ENCODE measurements at places on chromosomes 3 and 15.

DNA sequence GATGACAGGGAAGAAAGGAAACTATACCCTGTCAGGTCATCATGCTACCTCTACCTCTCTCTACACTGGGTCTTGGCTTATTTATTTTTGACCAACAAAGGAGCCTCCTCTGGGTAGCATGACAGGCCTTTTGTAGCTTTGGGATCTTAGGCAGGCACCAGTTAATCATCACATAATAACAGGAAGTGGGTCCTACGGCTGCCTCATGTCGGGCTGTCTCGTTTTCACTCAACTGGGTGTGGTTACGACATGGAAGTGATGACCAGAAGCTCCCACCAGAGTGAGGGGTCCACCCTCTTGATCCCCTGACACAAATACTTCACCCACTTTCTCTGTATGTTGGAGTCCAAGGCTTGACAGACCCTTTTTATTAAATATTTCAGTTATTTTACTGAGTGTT is 105.3 kb downstream of the CD47 start:
- no peak for DNase-seq

GRCh38 chr3:10783360-10784351 is 32.4 kb upstream of the SLC6A11 start:
- no peak for DNase-seq

DNA sequence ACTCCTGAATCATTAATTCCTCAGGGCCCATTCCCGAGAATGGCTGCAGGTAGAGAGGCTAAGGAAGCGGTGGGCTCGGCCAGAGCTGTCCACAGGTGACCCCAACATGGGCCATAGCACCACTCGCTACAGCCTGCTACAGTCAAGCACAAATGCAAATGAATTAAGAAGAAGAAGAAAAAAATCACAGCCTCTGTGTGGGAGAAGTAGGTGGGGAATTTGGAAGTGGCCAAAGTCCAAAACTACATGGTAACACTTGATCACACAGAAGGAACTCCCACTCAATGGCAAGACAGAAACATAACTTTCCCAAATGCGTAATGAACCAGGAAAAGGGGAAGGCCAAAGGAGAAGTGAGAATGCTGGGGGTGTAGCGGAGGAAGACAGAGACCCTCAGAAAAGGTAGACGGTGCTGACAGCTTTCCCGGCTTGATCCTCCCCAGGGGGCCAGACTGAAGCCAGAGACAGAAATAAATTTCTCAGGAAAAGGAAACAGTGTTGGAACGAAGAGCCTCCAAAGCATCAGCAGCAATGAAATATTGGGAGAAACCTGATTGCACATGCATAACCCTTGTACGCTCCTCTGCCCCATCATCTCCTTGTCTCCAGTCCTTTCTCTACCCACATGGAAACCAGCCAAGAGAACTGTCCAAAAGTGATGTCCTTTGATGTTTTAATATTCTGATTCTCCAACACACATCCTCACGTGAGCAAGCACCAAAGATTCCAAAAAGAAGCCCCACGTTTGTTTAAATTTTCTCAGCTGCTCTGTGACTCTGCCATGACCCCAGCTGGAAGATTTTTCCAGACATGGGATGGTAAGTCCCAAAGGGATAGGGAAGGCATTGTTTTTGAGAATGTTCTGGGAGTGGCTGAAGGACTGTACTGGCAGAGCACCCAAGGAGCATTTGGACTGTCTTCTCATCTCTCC is 107.6 kb downstream of the OXNAD1 start:
- peak; percentile 40 for DNase-seq

GRCh38 chr3:161395115-161396012 is 24.0 kb upstream of the SPTSSB start:
- DNase-seq = no peak

DNA sequence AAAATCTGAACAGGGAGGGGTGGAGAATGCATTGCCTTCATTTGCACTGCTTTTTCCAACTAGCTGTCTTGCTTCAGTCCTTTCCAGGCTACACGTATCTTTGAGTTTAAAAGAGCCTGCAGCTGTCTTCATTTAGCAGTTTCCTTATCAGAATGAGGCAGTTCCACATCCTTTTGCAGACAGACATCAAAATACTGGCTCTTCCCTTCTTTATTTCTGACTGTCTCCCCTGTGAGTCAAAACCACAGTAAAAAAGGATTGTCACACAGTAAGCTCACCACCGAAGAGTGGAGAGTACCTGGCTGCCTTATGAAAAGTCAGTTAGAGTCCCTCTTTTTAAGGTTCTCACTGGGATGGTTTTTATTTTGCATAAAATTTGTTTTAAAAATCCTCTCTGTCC is 205.5 kb upstream of the CD96 start:
- no peak for DNase-seq

DNA sequence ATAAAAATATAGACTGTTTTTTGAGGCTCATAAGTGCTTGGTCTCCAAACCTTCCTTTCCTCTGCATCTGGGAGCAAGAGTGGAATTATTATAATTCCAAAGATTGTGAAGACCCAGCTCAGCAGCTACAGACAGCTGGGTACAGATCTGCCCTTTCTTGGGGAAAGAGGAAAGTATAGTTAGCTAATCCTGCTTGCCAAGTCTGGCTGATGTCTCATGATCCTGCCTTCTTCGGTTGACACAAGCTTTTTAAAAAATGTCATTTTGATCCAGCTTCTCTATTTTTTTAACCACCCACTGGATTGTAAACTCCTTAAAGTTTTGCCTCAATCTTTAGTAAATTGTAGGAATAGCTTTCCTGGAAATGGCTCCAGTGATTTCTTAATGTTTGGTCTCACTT is 181.1 kb downstream of the LRTM1 start:
- no peak for DNase-seq

- no peak for DNase-seq
These were observed 22.6 kb upstream of the SLC7A14 start for GRCh38 chr3:170608475-170608874.

DNA sequence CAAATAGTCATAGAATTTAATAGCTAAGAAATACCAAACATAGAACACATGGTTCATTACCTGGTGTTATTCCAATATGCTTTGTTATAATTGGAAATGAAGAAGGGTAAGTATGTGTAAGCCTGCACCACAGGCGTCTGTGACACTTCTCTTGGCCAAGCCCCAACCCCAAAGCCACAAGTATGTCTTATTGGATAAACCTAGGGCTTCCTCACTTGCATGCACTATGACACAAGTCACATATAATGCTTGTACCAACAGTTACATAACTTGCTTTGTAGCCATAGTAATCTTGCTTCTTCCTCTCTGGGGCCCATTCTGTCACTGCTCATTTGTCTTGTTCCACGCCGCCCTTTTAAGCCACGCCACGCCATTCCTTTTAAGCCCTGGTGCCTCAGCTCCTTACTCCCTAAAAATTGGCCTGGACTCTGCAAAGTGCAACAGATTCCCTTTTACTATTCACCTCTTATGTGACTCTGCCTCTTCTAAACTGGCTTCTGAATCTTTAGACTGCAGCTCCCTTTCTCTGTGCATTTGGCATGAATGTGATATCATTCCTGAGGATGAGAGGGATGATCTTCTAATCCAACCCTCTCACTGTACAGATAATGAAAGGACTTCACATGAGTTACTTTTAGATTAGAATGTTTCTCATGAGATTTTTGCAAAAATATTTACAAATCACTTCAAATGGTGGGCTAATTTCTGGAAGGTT is 48.1 kb upstream of the EPHA3 start:
- DNase-seq = no peak

- no peak for DNase-seq
These were observed 1.5 kb downstream of the RPL35A start for GRCh38 chr3:197951392-197951990.

GRCh38 chr15:52042051-52042851 is 23.2 kb downstream of the MAPK6 start:
- DNase-seq = no peak

DNA sequence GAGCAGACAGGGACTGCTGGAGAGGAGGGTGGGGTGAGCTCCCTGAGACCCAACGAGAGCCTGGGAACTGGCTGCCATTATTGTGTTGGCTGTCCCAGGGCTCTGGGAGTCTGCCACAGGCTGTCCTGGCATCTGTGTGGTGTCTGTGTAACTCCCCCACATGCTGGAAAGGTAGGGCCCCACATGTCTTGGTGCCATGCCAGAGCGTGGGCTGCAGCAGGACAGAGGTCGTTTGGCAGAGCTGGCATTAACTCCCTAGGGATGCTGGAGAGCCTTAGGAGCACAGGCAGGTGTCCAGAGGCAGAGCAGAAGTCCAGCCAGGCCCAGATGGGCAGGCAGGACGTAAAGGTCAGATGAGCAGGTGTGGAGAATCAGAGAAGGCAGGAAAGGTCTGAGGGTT is 9.7 kb downstream of the TIMP4 start:
- no peak for DNase-seq

DNA sequence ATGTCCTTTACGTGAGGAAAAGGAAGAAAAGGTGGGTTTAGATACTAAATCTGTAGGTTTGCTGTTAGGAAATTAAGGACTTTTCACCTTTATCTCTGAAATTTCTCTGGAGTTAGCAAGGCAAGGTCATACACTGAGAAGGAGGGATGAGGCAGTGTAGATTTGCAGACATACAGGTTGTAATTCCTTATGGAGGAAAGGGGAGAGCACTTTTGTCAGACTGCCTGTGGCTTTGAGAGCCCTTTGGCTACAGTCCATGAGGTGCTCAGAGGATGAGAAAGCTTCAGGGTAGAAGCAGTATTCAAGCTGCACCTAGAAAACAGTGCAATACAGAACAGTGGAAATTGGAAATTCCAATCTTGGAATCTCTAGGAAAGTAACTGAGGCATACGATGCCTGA is 8.3 kb downstream of the RPL14 start:
- DNase-seq = no peak

GRCh38 chr3:35380196-35380595 is 259.1 kb upstream of the ARPP21 start:
- DNase-seq = no peak

- no peak for DNase-seq
These were observed 54.3 kb downstream of the SMAD6 start for GRCh38 chr15:66756295-66756694.

GRCh38 chr15:63991706-63992105 is 54.6 kb downstream of the DAPK2 start:
- no peak for DNase-seq

GRCh38 chr3:100245136-100245535 is 15.7 kb upstream of the TBC1D23 start:
- DNase-seq = no peak

- no peak for DNase-seq
These were observed 479.8 kb upstream of the TBL1XR1 start for GRCh38 chr3:177676947-177677587.

DNA sequence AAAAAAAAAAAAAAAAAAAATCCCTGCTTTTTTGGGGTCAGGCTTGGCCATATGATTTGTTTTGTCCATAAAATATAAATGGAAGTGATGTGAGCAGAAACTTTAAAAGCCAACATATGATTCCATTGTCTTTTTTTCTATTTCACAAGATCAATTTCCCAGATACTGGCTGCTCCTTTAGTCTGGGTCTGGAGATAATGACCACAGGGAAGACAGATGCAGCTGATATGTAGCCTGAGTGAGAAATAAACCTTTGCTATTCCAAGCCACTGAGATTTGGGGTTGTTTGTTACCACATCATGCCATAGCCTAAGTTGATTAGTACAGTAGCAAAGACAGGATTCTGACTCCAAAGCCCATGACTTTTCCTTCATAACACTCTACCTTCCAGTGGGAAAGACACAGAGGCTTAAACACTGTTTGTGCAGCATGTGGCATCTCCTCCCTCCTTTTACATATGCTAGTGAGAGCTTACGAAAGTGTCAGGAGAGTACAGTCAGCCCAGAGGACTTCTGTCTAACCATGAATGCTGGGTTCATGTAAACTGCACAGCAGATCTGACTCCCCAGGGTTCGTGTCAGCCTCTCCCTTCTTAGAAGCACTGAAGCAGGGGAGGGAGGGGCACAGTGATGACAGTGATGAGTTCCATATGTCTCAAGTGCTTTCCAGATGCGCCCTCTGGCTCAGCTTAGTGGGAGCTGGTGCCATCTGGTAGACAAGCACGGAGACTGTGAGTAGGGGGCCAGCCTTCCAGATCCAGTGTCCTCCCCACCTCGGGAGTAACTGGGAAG is 36.7 kb upstream of the SLC7A14 start:
- no peak for DNase-seq

- no peak for DNase-seq
These were observed 3.2 kb upstream of the UACA start for GRCh38 chr15:70766597-70766996.

DNA sequence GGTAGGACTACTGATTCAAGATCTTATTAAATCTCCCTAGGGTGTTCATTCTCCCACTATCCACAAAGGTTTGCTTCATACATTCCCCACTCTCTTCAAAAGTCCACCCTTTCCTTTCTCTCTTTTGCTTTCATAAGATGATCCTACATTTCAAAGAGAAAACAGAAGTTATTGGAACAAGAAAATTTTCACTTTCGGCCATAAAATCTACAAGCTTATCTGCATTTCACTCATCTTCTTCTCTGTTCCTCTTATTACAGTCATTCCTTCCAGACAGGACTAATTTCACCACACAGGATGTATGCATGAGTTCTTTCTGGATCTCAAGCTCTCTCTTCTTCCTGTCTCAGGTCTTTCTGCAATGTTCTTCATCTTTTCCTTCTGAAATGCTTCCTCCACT is 238.7 kb downstream of the ISL2 start:
- DNase-seq = no peak

- DNase-seq = no peak
These were observed 56.5 kb upstream of the FXR1 start for GRCh38 chr3:180855956-180856355.

DNA sequence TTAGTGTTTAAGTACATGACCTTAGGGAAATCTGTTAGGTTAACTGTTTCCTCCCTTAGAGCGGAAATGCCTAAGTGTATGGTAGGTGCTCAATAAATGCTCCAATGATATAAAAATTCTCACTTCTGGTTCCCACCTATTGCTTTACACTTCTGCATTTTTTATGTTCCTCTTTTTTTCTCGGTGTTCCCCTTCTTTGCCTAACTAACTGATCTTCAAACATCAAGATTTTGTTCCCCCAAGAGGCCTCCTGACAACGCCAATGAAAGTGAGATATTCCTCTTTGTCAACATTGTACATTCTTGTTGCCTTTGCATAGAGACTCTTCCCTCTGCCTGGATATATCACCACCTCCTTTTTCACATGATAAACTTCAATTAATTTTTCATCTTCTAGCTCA is 17.4 kb downstream of the SLC35A5 start:
- no peak for DNase-seq

GRCh38 chr3:16975083-16975482 is 90.3 kb downstream of the PLCL2 start:
- no peak for DNase-seq

DNA sequence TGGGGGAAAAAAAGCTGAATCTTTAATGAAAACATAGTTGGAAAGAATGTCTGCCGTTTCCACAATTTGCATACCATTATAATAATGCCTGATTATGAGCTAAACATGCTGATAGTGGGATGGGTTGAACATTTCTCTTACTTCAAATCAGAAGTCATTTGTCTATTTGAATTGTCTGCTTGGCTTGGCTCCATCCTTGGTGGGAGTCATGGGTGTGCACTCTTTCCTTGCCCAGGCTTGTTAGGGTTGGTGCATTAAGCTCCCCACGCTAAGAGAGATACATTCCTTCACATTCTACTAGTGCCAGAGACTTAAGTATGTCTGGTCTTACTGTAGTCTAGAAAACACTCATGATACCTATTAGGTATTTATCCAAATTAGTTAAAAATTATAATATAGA is 121.4 kb upstream of the RARB start:
- DNase-seq = no peak

GRCh38 chr3:11447584-11448200 is 175.5 kb downstream of the ATG7 start:
- DNase-seq = no peak
